HTR-8/SVneo (cell line): ENCODE measurements at places on chromosomes 5 and 9.

DNA sequence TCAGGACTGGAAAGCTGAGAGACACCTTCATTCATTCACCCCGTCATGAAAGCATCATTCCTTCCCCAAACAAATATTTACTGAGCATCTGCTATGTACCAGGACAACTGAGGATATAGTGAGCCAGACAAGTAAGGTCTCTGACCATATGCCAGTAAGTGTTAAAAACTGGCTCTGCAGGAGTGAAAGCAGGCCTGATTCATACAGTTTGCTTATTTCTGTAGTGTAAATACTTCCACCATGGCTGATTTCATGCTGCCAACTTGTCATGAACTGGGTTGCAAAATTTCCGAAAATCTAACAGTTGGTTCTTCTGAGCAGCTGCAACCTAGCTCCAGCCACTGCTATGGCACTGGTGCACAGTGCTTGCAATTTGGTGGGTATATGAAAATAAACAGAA lies 68.1 kb downstream of the YIPF5 start:
- no peak for DNase-seq

DNA sequence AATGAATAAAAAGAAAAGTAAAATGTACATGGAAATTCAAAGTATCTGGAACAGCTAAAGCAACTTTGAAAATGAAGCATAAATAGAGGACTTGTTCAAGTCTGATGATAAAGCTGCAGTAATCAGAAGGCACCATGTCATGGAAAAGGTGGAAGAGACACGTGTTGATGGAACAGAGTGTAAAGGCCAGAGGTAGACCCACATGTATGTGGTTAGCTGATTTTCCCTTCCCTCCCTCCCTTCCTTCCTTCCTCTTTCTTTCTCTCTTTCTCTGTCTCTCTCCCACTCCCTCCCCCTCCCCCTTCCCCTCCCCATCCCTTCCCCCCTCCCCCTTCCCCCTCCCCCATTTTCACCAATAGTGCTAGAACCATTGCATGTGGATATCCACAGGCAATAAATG lies 58.7 kb upstream of the FCN1 start:
- no peak for DNase-seq

DNA sequence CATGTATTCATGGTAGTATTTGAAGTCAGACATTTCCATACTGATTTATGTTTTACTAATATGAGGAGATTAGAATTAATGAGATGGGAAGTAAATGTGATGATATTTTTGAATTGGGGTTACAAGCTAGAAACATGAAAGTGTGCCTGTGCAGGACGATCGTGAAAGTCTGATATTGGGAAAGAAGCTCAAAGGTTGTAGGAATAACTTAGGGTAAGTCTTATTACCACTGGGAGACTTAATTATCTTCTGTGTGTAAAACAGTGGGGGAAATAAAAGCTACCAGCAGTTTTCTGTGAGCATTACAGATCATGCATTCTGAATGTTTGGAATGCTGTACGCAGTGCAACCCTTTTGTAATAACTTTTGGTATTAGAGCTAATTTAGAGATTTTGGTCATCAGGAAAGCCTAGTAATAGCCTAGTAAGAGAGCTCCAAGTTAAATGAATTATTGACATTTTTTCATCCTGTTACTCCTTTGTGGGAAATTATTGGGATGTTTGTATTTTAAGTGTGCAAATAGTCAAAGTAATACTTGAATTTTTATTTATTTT lies 153.9 kb downstream of the PCSK5 start:
- DNase-seq = no peak

DNA sequence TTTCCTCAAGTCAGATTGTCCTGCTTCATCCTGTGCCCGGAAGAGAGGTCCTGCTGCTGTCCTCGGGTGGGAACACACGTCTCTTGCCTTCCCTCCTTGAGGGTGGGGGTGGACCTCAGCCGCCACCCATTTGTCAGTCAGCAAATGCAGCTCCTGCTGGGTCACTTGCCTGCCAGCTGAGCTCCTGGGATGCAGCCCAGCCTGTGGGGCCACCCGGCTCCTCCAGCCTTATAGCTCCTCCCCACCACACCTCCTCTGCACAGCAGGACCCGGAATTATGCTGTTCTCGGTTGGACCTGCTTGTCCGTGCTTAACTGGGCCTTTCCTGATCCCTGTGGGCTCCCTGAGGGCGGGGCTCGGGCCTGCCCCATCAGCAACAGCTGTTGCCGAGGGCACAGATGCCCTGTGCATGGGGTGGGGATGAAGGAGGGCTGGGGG lies 52.7 kb downstream of the RXRA start:
- no peak for DNase-seq

GRCh38 chr5:115432691-115433090 lies 111.9 kb downstream of the FEM1C start:
- no peak for DNase-seq

- no peak for DNase-seq
Measured at GRCh38 chr5:138463419-138464007, 1.8 kb upstream of the EGR1 start.

- no peak for DNase-seq
Measured at GRCh38 chr5:56575821-56576220, 239.5 kb upstream of the MAP3K1 start.

- DNase-seq = no peak
Measured at GRCh38 chr5:82817897-82818676, 259.1 kb downstream of the TMEM167A start.

GRCh38 chr5:166363087-166363760 lies 1928.2 kb upstream of the WWC1 start:
- no peak for DNase-seq

GRCh38 chr9:127538849-127539258 lies 73.2 kb upstream of the STXBP1 start:
- DNase-seq = no peak

GRCh38 chr5:130109152-130109551 lies 204.9 kb downstream of the CHSY3 start:
- no peak for DNase-seq

- no peak for DNase-seq
Measured at GRCh38 chr5:115657125-115657880, 31.5 kb upstream of the TMED7 start.

DNA sequence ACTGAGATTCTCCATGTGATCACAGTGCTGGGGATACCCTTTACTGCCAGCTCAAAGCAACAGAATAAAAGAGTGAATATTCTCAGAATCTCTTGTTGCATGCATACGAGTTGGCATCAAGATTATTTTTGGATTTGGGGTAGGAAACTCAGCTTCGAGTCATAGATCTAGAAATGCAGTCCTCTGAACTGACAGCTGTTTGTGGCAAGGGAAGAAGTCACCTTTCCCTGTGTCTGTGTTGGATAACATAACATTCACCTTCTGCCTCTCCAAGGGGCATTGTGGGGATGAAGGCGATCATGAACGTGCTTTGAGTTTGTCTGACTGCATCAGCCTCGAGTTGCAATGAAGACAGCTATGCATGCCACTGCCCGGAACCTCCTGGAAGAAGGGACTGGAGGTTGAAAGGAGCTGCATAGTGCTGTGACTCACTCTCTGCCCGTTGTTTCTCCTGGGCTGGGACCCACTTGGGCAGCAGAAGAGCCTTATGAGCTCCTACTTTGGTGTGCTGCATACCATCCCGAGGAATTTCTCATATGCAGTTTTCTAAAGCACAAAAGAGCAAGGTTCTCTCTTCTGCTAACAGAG lies 231.7 kb downstream of the ARHGAP26 start:
- peak; percentile 15 for DNase-seq

DNA sequence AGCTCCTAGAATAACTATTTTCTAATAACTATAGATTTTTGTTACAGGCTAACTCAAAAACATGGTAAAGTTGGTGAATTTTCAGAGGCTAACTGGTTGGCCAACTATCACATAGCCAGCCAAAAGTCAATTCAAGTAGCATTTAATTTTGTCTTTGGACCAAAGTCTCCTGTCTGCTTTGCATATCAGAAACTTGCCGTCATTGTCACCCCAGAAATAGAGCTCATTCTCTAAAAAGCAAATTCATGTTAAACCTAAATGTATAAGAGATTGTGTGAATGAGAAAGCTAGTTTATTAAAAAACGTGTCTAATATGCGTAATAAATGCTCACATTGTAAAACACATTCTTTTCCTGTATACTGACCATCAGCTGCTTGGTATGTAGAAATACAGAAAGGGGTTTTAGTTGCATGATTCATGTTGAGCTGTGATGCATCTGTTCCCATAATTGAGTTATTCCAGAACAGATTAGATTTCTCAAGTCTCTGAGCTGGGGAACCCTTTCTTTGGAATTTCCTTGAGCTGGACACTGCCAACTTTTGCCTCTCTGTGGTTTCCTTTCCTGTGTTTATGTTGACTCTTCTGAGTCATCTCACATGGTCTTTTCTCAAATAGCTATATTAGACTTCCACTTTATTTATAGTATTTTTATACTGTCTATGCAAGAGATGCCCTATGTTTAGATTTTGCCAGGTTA lies 7.3 kb downstream of the SRFBP1 start:
- DNase-seq = peak; percentile 65

DNA sequence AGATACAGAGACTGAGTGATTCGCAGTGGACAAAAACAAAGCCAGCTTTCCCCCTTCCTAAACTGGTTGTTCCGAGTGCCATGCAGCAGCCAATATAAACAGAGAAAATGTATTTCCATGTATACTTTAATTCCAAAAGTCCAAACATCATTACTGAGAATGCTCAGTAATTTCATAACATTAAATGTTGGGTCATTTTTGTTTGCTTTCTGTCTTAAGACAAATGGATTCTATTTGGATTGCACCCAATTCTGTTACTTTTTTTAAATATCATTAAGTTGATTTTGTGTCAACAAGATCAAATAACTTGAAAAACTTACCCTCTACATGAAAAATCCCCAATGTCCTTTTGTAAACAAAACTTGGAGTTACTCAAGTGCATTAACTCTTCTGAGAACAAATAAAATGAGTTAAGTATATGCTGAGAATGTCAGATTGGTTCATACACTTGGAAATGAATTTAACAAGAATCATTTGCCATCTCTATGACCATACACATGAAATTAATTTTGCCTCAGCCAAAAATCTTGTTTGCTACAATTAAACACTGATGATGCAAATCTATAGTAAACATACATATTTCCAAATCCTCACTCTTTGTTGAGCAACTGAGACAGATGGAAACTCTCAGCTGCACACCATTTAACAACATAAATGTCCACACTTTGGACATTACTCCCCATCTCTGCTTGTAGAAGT lies 19.4 kb downstream of the LURAP1L start:
- no peak for DNase-seq

- no peak for DNase-seq
Measured at GRCh38 chr5:74116266-74116665, 490.3 kb downstream of the ARHGEF28 start.

GRCh38 chr9:84701801-84702200 lies 32.3 kb downstream of the NTRK2 start:
- no peak for DNase-seq

GRCh38 chr5:147504535-147504934 lies 5.3 kb downstream of the DPYSL3 start:
- DNase-seq = no peak

- DNase-seq = no peak
Measured at GRCh38 chr9:33952066-33952465, 96.6 kb downstream of the UBAP2 start.

- no peak for DNase-seq
Measured at GRCh38 chr5:171654881-171655280, 130.7 kb upstream of the SMIM23 start.

- no peak for DNase-seq
Measured at GRCh38 chr9:4415281-4415680, 75.0 kb upstream of the SLC1A1 start.

DNA sequence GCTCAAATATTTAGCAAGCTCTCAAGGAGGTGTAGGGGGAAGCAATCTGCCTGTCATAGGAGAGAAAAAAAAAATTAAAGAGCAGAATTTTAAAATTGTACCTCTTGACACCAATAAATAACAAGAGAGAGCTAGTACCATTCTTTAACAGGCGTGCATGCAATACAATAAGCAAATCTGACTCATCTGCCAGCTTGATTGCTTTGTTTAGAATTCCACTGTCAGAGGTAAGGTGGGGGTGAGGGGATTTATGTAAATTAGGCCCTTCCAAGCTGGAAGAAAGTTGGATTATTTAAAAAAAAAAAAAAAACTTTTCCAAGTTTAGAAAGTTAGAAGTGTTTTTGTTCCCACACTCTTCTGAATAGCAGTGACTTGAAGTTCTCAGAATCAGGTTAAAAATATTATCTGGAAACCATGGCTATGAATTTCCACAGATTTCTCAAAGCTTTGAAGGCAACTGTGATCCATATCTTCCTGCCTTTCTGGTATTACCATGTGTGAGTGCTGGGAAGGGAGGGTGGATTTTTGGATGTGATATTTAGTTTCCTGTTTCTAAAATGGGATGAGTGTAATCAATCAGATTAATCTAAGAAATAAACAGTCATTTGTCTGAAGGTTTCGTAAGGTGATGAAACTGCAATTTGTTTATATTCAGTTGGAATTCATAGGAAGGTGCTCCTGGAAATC lies 477.5 kb downstream of the TLE4 start:
- DNase-seq = peak; percentile 26

- no peak for DNase-seq
Measured at GRCh38 chr5:76050134-76050533, 33.0 kb upstream of the SV2C start.

DNA sequence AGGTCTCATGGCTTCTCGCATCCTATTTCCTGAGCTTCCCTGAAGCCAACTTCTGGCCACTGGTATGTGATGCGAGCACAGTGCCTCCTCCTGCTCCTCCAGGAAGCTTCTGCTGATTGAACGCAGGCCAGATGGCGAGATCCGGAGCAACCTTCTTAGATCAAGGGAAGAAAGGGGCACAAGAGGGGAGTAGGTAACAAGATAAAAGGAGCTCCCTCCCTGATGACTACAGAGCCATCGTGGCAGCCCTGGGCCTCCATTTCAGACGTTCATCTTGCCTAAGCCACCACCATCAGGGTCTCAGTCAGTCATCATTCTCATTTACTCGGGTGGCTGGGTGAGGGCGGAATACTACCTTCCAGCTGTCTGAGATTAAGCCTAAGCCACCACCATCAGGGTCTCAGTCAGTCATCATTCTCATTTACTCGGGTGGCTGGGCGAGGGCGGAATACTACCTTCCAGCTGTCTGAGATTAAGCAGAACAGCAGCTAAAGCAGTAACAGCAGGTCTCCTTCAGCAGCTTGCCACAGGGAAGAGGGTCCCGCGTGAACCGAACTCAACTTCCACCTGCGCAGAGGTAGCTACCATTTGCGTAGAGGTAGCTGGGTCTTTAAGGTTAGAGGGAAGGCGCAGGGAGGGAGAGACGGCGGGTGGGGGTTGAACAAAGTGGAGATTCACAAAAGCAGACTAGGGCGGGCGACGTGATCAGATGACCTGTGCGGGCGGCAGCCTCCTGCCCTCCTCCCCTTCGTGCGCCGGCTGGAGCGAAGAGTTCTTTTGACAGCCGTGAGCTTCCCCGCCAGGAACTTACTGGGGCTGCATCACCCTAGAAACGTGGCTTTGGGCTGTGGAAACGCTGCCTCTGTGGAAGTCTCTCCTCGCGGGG lies 27.9 kb upstream of the MGAT1 start:
- no peak for DNase-seq

GRCh38 chr5:126280846-126281245 lies 142.4 kb upstream of the GRAMD2B start:
- DNase-seq = no peak
